Heart right ventricle (tissue), 16 donors: ENCODE measurements at places on chromosomes 13 and 19. TPM values are rescaled to one million over a fixed set of nuclear protein-coding genes. Genes with fewer than 3 reads are reported as not detected.

DNA sequence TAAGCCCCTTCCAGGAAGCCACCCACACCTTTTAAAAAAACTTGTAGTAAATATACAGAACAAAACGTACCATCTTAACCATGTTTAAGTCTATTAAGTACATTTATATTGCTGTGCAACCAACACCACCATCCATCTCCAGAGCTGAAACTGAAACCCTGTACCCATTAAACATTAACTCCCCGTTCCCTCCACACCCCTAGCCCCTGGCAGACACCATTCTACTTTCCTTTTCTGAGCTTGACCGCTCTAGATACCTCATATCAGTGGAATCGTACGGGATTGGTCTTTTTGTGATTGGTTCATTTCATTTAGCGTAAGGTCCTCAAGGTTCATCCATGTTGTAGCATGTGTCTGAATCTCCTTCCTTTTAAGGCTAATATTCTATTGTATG is 13.0 kb upstream of the SPATA13 start:
- DNase-seq = no peak

GRCh38 chr13:20702915-20703779 is at the start of gene IL17D:
Gene IL17D, plus strand, starts transcription at chr13:20703699. Its CDS starts 303 bp downstream, at chr13:20704002.
- DNase-seq = no peak

- DNase-seq = no peak
These were observed at the start of gene TMEM238 for GRCh38 chr19:55384131-55384919. Gene TMEM238, minus strand, starts transcription at chr19:55384292. Its CDS starts 33 bp downstream, at chr19:55384259.

GRCh38 chr13:99693351-99693750 is 192.1 kb downstream of the TM9SF2 start:
- no peak for DNase-seq

The HPN gene
- total RNA-seq = 5.4 TPM

DNA sequence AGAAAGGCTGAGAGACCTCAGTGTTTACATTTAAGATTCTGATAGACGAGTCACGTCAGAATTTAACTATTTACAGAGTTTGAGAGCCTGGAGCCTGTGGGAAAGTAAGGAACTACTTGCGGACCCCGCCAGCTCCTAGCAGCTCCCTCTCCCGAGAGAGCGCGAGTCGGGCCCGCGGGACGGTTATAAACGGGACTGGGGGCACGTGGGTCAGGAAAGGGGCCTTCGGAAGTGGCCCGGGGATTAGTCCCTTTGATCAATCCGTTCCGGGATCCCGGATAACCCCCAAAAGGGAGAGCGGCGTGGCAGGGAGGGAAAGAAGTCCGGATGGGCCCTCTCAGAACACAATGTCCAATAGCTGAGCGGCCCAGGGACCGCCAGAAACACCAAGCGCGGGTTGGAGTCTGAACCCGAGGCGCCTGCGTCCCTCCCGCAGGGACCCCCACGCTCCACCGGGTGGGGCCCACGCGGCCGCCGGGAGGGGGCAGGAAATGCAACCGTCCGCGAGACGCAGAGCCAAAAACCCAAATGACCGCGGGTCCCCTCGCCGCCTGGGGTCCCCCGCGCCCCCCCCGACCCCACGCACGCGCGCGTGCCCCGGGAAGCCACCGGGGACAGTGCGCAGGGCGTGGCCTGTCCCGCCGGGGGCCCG is 3.6 kb downstream of the ZIC5 start:
- DNase-seq = no peak

DNA sequence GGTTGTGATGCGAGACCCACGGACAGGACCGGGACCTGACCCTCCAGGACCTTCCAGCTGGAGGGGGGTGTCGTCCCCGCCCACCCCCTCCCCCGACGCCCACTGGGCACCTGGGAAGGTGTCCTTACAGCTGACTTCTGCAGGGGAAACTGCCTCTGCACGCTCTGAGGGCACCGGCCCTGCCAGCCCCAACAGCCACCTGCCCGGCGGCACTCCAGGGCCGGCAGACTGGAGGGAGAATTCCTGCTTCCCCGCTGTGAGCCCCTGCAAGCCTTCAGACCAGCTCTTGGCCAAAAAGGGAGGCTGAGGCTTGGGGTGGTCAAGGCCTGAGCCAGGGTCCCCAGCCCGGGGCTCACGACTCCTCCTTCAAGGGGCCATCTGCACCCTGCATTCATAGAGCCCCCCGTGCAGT is 1.2 kb downstream of the CNN2 start:
- peak; percentile 22 for DNase-seq

- DNase-seq = no peak
These were observed 478.4 kb downstream of the FOXO1 start for GRCh38 chr13:40187841-40188591.

GRCh38 chr13:24777171-24777570 is 13.2 kb downstream of the RNF17 start:
- DNase-seq = no peak

- DNase-seq = no peak
These were observed 42.5 kb upstream of the SHKBP1 start for GRCh38 chr19:40534148-40534547.

The HAUS5 gene
- total RNA-seq = 3.2 TPM

- DNase-seq = no peak
These were observed 142.2 kb downstream of the SIPA1L3 start for GRCh38 chr19:38049105-38049649.

DNA sequence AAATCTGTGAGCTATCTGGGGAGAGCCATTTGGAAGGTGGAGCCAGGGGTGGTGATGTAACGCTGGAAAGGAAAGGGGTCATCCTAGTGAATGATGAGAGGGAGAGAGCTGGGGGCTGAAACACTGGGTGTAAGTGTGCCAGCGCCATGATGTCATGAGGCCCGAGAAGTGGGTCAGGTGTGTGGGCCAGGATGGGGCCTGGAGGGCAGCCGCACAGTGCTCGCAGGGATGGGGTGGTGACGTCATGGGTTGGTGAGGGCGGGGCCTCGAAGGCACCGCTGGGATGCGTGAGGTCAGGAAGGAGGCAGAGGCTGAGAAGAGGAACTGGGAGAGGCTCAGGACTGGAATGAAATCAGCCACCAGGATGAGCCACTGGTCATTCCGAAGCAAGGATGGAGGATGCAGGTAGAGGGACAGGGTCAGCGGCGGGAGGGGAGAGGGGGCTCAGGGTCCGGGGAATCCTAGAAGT is 4.4 kb downstream of the CCDC61 start:
- no peak for DNase-seq

GRCh38 chr13:113178070-113178895 is 19.8 kb downstream of the PROZ start:
- no peak for DNase-seq

DNA sequence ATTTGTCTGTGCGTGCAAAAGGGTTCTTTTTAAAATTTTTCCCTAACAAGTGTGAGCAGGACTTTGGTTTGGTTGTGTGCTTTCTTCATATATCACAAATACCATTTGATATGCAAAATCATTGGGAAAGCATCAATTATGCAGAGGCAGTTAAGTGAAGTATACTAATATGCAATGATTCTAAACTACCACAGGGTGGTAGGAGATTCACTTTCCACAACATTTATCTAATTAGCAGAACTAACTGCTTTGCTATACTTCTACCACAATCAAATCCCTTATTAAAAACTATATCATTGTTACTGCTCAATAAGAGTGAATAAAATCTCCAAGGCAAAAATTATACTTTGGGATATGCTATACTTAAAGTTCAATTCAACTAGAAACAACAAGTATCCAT is 2738.9 kb upstream of the PCDH20 start:
- DNase-seq = no peak

GRCh38 chr19:50203281-50204080 is at the start of gene MYH14:
Gene MYH14, plus strand, starts transcription at chr19:50203622. Its CDS starts 6,744 bp downstream, at chr19:50210366.
- peak; percentile 85 for DNase-seq

The STOML3 gene
- total RNA-seq = not detected

The TMEM255B gene
- total RNA-seq = 6.6 TPM

- DNase-seq = no peak
These were observed 57.5 kb upstream of the NPAS1 start for GRCh38 chr19:46962030-46962570.

DNA sequence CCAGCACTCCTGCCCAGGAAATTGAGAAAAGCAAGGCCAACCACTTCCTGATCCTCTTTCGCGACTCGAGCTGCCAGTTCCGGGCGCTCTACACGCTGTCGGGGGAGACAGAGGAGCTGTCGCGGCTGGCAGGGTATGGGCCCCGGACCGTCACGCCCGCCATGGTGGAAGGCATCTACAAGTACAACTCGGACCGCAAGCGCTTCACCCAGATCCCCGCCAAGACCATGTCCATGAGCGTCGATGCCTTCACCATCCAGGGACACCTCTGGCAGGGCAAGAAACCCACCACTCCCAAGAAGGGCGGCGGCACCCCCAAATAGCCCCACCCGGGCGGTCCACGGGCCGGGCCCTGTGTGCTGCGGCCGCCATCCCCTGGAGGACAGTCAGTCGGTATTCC is 11.6 kb downstream of the XAB2 start:
- no peak for DNase-seq

GRCh38 chr19:18119717-18120105 is 22.1 kb downstream of the MAST3 start:
- no peak for DNase-seq

The FXYD1 gene
- 819 TPM for total RNA-seq

GRCh38 chr13:45715351-45715750 is 13.2 kb downstream of the CBY2 start:
- DNase-seq = no peak

DNA sequence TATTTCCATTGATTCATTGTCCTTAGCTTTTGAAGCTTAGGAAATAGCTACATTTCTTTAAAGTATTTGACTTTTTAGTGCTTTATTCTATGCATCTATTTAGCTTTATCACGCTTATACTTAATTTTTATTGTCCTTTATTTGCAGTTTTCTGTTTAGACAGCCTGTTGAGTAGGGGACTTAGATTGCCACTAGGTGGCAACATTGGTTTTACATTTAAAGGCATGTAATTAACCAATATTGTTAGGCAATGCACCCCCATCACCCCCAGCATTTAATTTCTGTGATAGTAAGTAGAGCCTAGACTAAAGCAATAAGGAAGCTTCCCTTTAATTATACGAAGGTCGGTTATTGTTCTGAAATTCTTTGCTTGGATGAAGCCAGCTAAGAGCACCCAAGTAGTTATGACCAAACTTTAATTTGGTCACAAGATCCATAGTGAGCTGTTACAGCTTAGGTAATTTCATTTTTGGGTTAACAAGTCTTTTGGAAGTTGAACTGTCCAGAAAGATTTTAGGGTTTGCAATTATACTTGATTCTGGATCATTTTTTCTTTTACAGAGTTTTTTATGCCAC is 36.5 kb downstream of the B3GLCT start:
- no peak for DNase-seq

The ARL11 gene
- total RNA-seq = 0.19 TPM

DNA sequence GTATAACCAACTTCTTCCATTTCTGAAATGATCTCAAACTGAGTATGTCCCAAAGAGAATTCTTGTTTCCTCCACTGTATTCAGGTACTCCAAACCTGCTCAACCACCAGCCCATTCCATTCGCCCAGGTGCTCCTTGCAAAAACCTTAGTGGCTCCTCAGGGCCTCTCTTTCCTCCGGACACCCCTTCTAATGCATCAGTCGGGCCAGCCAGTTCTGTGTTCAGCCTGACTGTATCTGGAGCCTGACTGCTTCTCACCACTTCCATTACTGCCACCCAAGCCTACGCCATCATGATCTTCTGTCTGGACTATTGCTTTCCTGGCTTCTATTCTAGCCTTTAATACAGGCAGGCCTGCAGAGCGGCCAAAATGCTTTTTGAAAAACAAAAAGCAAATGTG is 1.5 kb downstream of the PHF11 start:
- DNase-seq = no peak

The DHDH gene
- not detected for total RNA-seq

- no peak for DNase-seq
These were observed 129.3 kb downstream of the ATP11A start for GRCh38 chr13:112819111-112819510.

DNA sequence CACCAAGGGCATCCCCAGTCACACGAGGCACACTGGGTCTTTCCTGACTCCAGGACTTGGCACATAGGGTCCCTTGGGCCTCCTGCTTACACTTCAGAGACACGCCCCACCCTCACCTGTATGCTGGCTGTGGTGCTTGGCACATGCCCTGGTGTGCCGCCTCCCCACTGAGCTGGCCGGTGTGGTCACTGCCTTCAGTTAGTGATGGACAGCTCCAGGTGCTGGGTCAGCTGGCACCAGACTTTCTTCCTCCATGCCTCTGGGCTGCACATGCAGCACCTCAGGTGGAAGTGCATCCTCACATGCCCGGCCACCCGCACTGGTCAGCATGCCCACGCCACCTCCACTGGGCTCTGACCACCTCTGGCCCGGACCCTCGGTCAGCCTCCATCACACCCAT is 52.9 kb downstream of the KLF2 start:
- DNase-seq = no peak

The REX1BD gene
- total RNA-seq = 68.8 TPM

- DNase-seq = peak; percentile 82
These were observed 13.1 kb downstream of the DDX39A start for GRCh38 chr19:14405758-14406644.
